ENCODE measurements at places on chromosomes 12 and 14.

- no peak for DNase-seq
Observed at GRCh38 chr14:20551606-20552005, 9.2 kb downstream of the RNASE9 start.

DNA sequence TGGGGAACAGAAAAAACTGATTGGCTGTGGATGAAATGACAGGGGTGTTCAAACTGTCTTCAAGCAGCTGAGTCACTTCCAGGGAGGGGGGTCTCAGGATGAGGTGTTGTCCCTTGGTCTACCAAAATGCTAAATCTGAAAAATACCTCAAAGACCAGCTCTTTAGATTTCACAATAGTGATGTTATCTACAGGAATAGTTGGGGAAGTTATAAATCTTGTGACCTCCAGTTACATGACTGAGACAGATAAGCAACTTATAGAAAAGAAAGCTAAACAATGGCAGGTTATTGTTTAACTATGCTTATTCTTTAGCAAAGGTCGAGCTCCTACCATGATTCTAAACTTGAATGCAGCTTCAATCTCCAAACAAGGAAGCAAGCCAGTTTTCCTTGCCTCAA is 125.4 kb downstream of the SYT10 start:
- no peak for DNase-seq

- DNase-seq = no peak
Observed at GRCh38 chr12:120235369-120236323, 29.9 kb downstream of the PXN start.

- DNase-seq = no peak
Observed at GRCh38 chr12:113424456-113424855, 2.3 kb downstream of the SDSL start.

GRCh38 chr14:61644175-61644574 is 51.1 kb upstream of the HIF1A start:
- DNase-seq = no peak

GRCh38 chr14:21395450-21395849 is 11.6 kb upstream of the SUPT16H start:
- no peak for DNase-seq

DNA sequence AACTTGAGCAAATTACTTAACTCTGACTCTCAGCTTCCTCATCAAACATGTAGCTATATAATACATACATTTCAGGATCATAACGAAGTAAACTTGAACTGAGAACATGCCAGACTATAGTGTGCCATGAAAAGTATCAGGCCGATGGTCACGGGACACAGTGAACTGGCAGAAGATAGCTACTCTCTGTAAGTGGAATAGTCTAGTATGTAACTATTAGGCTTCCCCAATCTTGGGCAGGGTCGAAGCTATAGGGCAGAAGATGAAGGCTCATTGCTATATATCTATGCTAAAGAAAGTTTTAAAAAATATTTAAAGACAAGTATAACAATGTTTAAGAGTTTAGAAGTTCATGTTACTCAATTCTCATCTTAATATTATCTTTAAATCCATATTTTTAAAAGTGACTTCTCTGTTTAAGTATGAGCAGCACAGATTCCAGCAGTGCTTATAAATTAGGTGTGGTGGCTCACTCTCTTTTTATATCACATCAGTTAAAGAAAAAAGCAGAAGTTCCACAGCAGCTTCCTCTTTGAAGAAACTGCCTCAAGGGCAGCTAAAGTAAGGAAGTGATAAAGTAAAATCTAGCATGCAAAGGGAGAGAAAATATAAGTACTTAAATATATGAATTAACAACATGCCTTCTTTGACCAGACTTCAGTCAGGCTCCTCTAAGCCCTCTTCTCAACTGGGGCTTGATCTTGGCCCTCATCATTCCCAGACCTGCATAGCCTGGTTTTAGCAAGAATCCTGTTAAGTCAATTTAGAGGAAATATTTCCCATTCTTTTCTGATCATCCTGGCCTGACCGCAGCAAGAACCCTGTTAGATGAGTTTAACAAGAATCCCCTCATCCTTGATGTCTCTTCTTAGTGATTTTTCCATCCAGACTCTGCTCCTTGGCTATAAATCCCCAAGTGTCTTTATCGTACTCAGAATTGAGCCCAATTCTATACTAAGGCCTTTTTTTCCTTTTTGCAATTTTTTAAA is 8.4 kb upstream of the GLIPR1 start:
- no peak for DNase-seq

GRCh38 chr14:25993830-25994229 is 604.0 kb downstream of the NOVA1 start:
- DNase-seq = no peak

DNA sequence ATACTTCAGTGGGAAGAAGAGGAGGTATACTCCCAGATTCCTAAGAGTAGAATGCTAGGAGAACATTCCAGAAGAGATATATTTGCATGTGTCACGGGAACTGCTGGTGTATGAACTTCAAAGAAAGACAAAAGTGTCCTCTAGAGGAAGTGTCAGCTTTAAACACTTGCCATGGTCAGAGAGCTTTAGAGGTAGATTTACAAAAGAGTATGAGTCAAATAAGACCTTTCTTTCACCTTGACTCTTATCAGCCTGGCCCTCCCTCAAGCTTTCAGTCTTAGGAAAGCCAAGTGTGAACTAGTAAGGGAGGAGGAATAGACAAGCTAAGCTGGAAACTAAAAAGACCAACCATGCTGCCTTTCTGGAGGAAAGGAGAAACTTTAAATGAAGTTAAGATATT is 34.7 kb downstream of the COX8C start:
- no peak for DNase-seq

DNA sequence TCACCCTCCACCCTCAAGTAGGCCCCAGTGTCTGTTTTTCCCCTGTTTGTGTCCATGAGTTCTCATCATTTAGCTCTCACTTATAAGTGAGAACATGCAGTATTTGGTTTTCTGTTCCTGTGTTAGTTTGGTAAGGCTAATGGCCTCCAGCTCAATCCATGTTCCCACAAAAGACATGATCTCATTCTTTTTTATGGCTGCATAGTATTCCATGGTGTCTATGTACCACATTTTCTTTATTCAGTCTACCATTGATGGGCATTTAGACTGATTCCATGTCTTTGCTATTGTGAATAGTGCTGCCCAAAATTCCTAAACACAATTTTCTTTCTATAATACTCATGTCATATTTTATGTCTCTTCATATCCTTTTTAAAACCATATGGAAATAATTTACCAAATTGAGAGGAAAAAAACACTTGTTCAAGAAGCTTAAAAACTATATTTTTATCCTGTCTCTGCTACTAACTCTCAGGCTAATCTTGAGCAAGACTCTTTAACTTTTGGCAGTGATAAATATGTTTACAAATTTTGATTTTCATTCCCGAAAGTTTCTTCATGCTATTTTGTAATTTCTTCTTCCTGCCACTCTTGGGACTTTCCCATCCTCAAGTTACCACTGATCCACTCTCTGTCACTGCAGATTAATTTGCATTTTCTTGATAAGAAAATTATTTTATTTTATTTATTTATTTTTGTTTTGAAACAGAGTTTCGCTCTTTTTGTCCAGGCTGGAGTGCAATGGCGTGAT is 28.0 kb upstream of the OSBPL8 start:
- DNase-seq = no peak

DNA sequence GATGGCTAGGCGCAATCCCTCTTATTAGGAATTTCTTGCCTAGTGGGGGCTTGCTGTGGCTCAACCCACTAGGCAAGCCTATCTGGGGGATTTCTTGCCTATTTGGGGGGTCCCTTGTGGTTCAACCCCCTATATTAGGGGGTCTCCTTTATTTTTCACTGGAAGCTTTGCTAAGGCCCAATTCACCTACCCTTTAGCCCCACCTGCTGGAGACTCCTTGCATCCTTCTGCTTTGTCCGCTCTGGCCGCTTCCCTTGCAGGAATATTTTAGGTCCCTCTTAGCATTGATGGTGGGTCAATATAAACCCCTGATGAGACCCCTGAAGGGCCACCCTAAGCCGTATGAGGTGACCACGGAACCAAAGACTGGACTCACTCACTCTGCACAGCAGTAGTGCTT is 1552.1 kb downstream of the AACS start:
- no peak for DNase-seq

- DNase-seq = no peak
Observed at GRCh38 chr12:18798535-18799361, 60.8 kb downstream of the CAPZA3 start.

GRCh38 chr12:79128956-79129355 is 264.4 kb downstream of the SYT1 start:
- no peak for DNase-seq

GRCh38 chr14:45258073-45258472 is 5.1 kb upstream of the MIS18BP1 start:
- no peak for DNase-seq

GRCh38 chr14:21528381-21529348 is 2.5 kb upstream of the SALL2 start:
- no peak for DNase-seq

DNA sequence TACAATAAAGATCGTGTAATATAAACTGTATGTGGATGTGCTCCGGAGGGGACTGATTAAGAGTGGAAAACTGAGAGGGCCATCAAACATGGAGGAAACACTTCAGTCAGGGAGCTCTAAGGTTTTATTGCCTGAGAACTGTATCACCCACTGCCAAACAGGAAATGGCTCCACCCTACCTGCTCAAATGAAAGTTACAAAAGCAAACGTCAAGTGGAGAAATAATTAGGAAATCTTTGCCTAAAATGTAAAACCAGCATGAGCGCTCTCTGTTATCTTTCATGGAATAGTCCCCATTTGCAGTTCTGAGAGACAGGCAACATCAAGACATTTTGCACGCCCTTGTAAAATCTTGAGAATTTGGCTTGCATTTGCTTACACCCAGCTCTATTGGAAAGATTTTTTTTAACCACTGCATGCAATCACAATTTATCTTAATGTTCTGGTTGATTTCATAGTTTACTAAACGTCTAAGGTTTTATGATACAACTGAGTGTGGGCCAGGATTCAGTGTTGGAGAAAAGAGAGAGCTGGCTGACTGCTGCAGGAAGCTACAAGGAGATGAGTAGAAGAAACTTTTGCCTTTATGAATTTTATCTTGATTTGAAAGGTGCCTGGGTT is 344.0 kb upstream of the PRICKLE1 start:
- DNase-seq = no peak

GRCh38 chr14:101823066-101823465 is 61.6 kb downstream of the PPP2R5C start:
- no peak for DNase-seq

DNA sequence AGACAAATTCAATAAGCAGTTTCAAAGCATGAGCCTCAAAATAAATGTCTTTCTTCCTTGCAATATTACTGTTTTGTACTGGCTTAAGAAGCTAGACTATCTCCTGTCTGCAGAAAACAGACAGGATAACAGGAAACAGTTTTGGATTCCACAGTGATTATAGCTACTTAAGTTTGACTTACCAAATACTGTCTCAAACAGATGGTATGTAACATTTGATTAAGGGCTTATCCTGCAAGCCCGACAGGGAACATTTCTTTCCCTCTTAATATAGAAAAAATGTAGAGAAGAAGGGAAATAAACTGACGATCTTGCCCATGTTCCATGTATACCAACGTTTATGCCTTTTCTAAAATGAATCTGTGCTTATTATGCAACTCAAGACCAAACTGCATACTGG is 179.9 kb upstream of the EEA1 start:
- DNase-seq = no peak

All from activated CD4-positive, alpha-beta T cell treated with anti-CD3 and anti-CD28 coated beads, Interleukin-2, amount 50 U/mL, for 16 hours (primary cell).